SW480 (cell line): ENCODE measurements at places on chromosomes 16 and 17.

DNA sequence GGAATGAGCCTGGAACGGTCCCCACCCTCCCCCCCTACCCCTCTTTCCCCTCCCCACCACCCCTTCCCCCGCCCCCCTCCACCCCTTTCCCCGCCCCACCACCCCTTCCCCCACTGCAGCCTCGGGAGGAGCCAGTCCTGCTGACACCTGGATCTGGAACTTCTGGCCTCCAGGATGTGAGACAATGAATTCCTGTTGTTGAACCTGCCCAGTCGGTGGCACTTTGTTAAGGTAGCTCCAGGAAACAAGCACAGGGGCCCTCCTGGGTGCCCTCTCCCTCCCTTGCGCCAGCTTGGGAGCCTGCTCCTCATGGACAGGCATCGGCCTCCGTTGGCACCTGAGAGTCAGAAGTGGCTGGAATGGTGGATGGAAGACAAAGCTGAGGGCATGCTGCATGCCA is 152.4 kb upstream of the FOXF1 start:
- DNase-seq, result no peak

- DNase-seq, result no peak
Observed at GRCh38 chr16:52518884-52519283, 28.1 kb downstream of the TOX3 start.

DNA sequence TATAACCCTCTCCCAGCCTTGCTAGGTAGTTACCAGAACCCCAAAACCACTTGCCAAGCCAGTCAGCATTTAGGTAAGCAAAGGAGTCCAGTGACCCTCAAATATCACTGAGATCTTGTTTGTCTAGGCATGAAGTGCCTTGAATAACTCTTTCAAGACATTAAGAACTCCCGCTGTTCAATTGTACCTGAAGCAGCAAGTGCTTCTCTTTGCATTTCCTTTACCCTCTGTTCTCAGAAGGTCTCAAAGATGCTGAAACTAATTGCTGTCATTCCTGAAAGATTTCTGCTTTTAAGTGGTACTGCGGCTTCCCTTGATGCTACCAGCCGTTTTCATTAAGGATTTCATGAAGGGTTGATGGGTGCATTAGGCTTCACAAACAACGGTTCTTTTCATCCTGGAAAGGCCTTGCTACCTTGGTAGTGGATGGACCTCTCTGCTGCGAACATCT is 142.7 kb downstream of the PITPNC1 start:
- DNase-seq, result no peak

GRCh38 chr16:29700253-29700987 is 21.4 kb downstream of the QPRT start:
- peak; percentile 75 for DNase-seq

DNA sequence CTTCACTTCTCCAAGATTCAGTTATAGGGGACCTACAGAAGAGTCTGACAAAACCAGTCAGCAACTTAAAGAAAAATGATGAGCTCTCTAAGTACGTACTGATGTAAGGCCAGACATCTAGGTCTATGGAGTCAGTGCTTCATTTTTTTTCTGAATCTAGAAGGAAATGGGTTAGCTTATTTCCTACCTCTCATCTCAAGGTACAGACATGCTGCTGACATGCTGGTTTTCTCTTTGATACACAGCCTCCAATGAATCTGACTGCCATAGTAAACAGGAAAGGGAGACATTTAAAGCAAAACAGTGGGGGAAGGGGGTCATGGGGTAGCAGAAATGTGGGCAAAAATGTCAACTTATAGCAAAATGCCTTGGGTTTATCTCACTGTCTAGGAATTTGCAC is 16.4 kb downstream of the CDR2 start:
- DNase-seq, result no peak

DNA sequence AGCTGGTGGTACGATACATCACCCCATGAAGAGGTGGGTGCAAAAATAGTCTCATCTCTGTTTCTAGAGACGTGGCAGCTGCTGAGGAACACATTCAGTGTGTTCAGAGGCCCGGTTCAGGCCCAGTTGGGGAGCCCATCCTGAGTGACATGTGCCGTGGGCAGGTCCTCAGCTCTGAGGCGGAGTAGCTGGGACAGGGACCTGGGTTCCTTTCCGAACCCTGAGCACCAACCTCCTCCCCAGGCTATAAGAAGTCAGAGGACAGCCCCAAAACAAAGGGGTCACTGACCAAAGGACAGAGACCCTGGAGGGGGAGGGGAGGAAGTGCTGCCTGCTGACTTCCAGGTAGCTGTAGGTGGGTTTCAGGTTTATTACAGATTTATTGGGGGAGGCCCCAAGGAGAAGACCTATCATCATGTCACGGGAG is 5.1 kb downstream of the LDHD start:
- DNase-seq, result no peak

DNA sequence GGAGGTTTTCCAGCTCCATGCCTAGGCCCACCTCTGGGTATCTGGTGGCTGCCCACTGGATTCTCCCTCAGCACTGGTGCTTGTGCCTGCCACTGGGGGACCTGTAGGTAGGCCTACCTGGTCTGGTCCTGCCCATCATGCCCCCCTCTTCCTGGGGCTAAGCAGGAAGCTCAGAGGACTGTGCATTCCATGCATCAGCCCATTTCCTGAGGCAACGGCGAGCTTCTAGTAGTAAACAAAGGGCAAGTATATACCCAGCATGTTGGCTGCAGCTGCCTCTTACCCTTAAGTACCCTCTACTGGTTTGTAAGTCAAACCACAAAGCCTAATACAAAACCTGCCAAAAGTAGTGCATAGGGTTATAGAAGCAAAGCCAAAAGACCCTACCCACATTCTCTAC is 37.5 kb downstream of the SDR42E1 start:
- DNase-seq, result no peak

- DNase-seq, result no peak
Observed at GRCh38 chr17:44390250-44390870, 911 bp upstream of the ITGA2B start.

DNA sequence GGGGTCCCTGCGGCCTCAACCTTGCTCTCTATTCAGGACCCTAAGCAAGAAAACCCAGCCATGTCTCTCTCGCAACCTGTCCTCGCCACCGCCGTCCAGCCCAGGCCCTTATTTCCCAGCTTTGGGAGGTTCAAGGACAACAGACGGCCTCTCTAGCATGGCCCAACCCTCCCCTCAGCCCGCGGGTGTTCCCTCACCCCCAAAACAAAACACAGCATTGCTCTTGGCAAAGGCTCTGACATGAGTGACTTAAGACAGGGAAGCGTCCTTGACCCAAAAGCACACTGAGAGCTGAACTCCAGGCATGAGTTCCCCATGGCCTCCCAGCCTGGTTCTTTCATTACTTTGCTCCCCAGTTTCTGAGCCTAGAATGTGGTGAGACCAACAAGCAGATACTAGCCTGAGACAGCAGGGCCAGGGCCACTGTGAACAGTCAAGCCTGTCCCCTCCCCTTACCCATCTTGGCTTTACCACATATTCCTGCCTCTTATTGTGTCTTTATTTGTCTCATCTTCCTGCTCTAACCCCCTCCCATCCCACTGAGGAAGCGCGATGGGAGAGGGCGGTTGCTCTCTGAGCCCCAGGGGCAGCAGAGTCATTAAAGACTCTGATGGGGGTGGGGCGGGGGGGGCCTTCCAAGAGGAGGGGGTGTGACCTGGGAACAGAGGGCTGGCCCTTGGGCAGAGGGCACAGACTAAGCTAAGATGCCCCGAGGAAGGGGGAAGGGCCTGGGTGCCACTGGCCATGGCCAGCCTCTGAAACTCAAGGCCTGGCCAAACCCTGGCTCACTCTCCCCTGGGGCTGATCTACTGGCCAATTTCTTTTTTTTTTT is 11.8 kb downstream of the SREBF1 start:
- DNase-seq, result no peak

DNA sequence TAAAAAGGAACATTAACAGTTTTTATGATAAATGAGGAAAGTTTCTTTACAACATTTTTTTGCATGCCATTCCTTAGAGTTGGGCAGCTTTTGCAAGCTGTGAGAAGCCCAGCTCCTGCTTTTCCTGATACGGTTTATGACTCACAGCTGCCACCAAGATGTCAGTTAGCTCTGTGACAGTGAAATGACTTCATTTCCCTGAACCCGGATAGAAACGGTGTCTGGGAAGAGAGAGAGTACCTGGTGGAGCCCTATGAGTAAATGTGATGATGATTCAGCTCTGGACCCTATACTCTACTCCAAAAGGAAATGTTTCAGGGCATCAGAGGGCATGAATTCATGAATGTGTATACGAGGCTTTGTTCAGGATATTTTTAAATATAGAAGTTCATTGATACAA is 366.3 kb upstream of the HSBP1 start:
- no peak for DNase-seq

DNA sequence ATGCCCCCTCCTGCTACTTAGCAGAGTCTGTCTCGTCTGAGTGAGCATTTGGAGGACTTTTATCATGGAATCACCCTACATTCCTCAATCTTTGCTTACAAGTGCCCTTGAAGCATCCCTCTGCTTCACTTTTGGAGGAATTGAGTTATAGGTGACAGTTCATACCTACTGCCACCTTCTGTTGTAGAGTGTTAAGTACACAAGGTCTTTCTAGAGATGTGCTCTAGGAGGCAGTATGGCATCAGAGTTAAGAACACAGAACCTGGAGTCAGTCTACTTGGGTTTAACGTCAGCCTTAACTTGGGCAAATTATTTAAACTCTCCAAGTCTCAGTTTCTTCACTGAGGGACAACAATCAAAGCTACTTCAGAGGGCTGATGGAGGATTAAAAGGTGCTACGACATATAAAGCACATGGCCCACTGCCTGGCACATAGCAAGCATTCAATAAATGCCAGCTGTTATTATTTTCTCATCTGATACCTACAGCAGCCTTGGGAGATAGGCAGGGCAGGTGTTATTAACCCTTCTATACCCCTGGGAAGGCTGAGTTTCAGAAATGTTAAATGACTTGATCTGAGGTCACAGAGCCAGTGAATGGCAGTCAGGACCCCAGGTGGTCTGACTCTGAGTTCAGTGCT is 62.2 kb downstream of the UTP18 start:
- DNase-seq, result peak; percentile 68

DNA sequence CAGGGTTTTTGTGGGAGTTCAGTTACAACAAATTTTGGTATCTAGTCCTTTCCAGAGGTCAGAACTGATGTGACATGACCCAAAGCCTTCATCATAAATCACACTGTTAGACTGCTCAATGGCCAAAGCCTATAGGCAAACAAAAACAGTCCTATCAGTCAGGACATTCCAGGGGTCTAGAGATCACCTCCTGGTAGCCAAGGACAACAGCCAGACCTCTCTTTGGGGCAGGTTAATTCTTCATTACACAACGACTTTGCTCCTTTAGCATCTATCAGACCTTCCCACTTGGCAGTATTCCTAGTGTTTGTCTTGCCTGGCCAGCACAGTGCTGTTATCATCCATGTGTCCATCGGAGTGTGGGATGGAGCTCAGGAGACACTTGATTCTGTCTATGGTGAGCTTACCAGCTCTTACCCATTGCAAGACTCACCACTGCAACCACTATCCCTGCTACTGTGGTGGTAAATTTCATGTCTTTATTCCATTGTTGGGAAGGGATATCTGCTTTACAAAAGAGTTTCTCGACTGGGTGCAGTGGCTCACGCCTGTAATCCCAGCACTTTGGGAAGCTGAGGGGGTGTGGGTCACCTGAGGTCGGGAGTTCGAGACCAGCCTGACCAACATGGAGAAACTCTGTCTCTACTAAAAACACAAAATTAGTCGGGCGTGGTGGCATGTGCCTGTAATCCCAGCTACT is 95.5 kb upstream of the DHX40 start:
- DNase-seq, result no peak

GRCh38 chr16:14302399-14303181 is 231.5 kb downstream of the MRTFB start:
- no peak for DNase-seq

GRCh38 chr16:89364606-89365005 is 125.8 kb downstream of the ANKRD11 start:
- no peak for DNase-seq

DNA sequence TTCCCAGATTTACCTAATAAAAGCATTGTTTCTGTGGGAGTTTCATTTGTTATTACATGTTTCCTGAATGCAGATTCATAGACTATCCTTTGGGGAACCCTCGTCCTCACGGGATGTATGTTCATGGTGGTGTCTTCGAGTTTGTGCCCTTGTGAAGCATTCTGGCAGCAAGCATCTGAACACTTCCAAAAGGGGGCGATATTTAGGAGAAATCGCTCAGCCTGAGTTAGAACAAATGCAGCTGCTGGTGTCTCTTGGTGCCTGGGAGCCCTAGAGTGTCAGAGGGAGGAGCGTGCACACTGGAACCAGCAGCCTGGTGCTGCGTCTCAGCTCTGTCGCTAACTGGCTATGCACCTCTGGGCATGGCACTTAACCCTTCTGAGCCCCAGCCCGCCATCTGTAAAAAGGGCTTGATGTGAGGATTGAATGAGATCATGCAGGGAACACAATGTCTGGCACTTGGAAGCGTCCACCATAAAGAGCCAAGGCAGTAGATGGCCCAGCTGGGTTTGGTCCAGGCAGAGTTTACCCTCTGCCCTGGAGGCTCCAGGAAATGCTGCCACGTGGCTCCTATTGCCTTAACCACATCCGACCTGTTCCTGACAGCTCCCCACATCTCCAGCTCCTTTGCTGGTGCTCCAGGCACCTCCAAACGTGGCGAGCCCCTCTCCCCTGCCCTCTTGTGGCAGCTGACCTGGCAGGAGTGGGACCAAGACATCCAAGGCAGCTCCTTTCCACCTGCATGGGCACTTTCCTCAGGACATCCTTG is 25.0 kb upstream of the C16orf78 start:
- DNase-seq, result peak; percentile 16

- DNase-seq, result no peak
Observed at GRCh38 chr17:29918922-29919856, 10.8 kb downstream of the SSH2 start.

DNA sequence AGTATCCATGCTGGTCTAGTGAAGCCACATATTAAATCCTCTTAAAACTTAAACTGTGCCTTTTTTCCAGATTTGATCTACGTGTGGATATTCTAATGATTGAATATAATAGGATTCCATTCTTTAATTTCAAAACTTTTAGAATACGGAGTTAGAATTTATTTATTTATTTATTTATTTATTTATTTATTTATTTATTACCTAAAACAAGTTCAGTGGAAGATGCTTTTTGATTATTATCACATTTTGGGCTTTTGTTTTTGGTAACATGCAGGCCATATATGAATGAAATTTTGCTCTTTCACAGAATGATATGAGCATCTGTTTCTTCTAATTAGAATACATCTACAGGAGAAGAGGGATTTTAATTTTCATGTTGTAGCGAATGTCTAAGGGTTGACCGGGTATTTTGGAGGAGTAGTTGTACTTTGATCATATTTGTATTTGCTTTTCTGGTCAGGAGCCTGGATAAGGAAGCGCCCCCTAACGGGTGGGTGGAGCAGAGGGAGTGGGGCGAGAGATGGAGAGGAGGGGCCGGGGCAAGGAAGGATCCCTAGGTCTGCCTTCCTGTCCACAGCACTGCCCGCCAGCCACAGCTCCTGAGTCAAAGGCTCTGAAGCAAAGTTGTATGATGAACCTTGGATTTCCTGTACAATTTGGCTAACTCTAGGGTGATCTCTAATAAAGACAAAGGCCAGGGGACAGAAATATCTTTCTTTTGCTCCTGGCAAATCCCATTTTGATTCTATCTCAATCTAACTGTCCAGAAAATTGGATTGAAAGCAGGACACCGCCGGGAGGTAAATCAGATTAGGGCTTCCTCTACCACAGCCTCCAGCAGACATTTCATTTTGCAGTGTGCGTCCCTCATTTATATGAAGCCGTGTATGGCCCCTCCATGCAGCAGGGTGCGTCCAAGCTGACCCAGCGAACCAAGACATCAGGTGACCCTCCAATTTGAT is 149.1 kb downstream of the PRKCA start:
- no peak for DNase-seq

GRCh38 chr17:4533523-4534504 is 21.4 kb downstream of the MYBBP1A start:
- DNase-seq, result peak; percentile 70
